ENCODE measurements at places on chromosomes 2 and 18. TPM values are rescaled to one million over a fixed set of nuclear protein-coding genes. Genes with fewer than 3 reads are reported as not detected.

GRCh38 chr18:62327977-62328376, 2.9 kb downstream of the TNFRSF11A start:
- no peak for DNase-seq

DNA sequence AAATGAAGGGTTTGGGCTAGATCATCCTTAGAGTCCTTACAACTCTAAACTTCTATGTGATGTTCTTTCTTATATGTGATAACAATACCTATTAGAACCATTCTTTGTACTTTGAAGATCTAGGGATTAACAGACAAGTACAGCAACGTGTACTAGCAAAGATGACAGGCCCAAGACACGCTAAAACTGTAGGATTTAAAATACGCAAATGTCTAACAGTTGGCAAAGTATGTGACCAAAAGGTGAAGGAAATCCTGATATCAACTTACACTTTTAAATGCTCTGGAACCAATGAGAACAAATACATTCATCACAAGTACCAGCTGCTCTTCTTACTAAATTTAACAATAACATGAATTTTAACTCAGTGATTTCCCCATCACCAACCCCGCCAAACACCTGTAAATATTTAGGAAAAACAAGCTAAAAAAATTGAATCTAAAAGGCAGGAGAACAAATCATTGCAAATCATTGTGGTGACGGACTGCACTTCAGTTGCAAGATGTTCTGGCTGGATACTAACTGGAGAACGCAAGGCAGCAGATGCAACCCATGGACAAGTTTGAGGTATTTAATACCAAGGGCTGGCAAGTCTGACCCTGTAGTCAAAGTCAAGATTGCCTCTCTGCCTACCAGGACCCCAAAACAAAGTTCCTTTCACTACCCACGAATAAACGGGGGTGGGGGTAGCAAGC, 1.4 kb downstream of the ANKRD44 start:
- no peak for DNase-seq

ALLC gene
- 0.09 TPM for total RNA-seq

DNA sequence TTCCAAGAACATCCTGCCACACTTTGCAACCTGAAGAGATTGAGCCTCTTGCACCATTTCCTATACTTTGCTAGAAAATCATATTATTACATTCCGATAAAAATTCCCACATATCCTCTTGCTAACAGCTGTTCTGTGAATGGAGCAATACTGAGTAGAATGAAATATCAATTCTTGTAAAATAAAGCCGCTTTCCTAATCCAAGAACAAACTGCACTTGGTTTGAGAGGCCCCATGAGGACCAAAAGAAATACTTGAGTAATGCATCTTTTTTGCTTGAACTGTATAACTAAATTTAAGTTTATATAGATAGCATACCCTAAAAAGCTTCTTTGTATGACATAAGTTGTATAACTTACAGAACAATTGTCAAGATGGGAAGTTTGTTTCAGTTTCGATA, 632.4 kb upstream of the SLC8A1 start:
- DNase-seq, result peak; percentile 86

TMEM178A gene
- 5.7 TPM for total RNA-seq

DNA sequence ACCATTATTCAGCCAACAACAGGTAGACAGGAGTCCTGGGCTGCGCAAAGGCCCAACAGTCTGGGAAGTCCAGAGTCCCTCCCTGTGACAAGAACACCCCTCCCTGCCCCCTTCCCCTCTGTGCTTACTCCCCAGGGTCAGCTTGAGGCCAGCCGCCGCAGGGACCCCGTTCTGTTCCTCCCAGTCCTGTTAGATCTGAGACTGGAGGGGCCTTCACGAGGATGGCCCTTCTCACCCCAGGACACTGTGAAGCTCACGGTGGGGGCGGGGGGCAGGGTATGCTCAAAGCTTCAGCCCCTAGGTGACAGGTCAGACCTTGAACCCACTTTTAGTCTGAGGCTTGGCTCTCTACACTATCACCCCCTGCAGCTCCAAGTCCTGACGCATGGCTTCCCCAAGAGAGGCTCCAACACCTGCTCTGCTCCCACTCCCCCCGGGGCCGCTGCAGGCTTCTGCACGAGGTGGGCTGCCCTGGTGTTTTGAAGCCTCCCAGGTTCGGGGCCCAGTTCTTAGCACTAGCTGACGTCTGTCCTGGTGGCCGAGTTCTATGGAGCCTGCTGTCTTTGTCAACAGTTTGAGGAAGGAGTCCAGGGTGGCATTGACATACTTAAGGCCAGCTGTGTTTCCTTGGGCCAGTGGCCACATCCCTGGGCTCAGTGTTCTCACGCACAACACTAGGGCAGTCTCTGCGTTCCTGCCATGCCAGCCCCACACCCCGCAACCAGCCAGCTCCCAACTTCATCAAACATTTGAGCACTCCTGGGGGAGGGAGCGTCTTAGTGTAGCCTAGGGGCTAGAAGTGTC, 37.2 kb upstream of the HPCAL1 start:
- DNase-seq, result no peak

GRCh38 chr18:48800876-48801727, 149.7 kb downstream of the SMAD7 start:
- no peak for DNase-seq

NOSTRIN gene
- total RNA-seq, result 9.2 TPM

DNA sequence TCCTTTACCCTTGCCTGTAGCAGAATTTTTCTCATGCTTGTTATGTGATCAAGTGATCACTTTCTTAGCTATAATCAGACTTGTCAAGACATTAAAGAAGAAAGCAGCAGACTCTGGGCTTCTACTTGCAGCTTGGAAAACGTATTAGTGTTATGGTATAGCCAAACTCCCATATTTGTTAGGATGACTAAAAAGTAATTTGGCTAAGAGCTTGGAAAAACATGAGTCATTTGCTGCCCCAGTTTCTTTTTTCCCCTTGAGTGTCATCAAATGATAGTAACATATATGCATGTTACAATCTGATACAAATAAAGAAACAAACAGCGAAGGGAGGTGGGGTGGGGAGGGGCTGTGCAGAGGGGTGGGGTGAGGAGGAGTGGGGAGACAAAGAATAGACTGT, 155.5 kb downstream of the IKZF2 start:
- peak; percentile 11 for DNase-seq

DNA sequence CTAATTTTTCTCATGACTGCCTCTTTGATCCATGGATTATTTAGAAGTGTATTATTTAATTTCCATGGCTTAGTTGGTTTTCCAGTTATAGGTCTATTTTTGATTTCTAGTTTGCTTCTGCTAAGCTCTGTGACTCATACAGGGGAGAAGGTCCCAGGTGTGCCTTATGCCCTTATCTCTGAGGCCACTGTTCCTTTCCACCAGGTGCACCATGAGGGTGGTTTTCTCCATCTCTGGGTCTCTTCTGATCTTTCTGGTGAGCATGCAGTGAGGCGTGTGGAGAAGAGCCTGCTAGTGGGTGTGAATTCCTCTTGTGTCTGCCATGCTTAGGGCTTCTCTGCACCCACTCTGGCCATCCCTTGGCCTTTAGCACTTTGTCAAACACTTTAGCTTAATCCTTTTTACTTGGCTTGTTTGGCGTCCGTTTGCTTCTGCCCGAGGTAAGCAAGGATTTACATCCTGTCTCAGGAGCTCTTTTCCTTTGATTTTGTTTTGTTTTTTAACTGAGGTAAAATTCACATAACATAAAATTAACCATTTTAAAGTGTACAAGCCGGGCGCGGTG, 129.8 kb upstream of the ARL4C start:
- no peak for DNase-seq

DNA sequence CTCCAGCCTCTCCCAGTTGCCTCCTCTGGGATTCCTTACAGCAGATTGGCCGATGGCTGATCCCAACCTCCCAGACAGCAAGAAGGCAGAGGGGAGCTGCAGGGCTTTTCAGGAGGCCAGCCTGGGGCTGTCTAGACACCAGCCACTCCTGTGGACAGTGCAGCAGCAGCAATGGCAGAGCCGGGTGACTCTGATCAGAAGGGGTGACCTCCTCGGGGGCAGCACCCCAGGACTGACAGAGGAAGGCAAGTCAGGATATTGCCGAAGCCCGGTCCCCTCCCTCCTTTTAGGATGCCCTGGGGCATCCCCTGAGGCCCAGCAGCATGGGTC, 84.5 kb downstream of the INHBB start:
- no peak for DNase-seq

DNA sequence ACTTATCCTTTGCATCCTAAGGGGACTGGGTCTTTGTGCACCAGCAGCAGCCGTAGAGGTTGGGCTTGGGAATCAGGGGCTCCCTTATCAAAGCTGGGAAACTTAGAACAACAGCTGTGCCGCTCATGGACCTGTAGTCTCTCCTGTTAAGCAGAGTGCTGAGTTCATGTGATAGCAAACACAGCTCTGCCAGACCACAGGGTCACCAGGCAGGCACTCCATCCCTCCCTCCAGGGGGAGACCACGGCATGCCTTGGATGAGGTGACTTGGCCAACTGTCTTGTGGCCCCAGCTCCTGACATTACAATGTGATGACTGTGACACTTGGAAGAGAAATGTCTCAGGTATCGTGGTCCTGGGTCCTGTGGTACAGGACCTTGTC, 60.0 kb downstream of the DGKD start:
- DNase-seq, result peak; percentile 43

- no peak for DNase-seq
Measured at GRCh38 chr2:239647052-239647819, 246.4 kb upstream of the HDAC4 start.

PPIG gene
- total RNA-seq, result 35.2 TPM

- no peak for DNase-seq
Measured at GRCh38 chr18:32760391-32760790, 12.4 kb downstream of the KLHL14 start.

HOXD9 gene
- 0.75 TPM for total RNA-seq

GLI2 gene
- total RNA-seq, result 6.2 TPM

ALK gene
- total RNA-seq, result 0.04 TPM

GRCh38 chr2:196322973-196323810, 151.8 kb upstream of the STK17B start:
- DNase-seq, result no peak

DNA sequence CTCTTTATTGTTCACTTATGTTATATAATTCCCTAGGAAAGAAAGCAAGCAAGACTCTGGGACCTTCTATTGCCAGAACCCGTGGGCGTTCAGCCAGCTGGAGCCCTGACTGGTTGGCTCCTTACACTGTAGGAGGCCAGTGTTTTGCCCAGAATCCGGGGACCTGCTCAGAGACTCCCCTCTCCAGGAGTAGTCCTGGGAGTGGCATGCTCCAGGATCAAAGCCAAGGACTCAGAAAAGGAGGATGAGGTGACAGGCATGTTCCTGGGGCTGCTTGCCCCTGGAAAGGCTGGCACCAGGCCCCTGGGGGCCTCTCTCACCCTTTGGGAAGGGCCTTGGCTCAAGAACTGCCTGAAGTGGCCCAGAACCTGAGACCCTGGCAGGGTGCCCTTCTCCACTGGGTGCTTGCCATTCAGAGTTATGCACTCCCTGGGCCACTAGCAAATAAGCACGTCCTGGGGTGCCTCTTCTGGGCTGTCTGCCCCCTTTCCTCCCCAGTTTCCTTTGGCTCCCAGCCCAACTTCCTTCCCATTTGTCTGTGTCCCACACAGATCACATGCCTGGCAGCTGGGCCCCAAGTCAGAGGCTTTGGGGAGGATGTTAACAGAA, 19.6 kb upstream of the KIF3C start:
- DNase-seq, result peak; percentile 87

GRCh38 chr2:109601783-109602182, 12.0 kb downstream of the SEPTIN10 start:
- DNase-seq, result peak; percentile 49

GALNT3 gene
- total RNA-seq, result 0.49 TPM

- DNase-seq, result peak; percentile 85
Measured at GRCh38 chr2:191245869-191246531, 796 bp downstream of the MYO1B start.

- no peak for DNase-seq
Measured at GRCh38 chr2:98777076-98777475, 46.1 kb upstream of the MGAT4A start.

- DNase-seq, result no peak
Measured at GRCh38 chr2:236579048-236579745, 9.6 kb downstream of the ACKR3 start.

DNA sequence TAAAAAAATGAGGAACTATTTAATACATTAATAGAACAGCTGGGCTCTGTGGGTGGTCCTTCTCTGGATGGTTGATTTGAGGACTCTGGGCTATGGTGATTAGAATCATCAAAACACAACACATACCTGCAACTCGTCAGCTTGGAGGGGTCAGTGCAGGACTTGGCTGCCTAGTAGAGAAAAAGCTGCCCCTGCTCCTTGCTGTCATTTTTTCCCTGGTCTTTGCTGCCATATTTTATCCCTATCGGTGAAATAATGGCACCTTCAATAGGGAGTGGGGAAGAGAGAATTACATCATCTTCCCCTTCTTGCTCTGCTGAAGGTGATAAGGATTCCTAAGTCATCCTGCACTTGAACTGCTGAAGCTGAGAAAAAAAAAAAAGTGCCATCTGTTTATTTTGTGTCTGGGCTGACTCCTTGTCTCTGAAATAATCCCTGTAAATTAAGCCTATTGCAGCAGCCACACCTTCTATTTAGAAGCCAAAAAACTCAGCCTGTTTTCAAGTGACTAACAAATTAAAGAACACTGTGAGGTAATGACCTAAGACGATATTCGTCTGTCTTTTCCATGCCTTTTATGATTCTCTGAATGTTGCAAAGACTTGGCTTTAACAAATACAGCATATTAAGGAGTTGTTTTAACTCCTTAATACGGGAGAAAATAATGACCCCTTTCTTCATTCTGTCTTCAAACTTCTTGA, 89.3 kb downstream of the ACVR1 start:
- DNase-seq, result no peak

DNA sequence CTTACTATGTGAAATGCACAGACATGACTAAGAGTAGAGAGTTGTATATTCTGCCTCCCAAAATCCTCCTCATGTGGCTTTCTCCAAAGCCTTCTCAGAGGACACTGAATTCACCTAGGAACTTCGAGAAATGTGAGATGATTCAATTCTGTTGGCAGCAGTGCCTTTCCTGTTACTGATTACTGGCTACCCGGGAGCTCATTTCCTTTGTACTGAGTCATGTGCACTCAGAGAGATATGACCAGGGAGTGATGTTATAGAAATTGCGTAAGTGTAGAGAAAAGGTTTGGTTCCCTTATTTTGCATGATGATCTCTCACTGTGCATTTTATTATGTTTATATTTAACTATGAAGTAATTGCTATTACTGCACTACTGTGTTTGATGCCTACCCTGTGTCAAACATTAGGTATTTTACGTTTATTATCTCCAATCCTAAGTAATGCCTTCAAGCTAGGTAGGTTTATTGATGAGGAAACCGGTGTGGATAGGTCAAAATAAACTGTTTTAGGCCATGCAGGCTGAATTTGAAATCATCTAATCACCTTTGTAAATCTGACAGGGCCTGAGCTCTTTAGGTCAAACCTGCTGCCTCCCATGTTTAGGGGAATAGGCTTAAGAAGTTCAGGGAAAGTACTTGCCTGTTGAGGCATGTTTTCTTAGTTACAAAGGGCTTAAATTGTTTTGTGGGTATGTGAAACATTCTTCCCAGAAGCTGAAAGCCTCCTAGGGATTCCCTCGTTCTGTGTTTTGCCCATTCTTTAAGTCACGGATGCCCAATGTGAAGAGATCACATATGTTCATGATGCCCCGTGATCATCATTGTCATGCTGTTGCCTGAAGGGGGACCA, 86.8 kb downstream of the FMNL2 start:
- peak; percentile 80 for DNase-seq

GRCh38 chr2:236128321-236128720, 39.9 kb downstream of the GBX2 start:
- no peak for DNase-seq

GRCh38 chr2:149049142-149049541, 10.6 kb downstream of the LYPD6B start:
- no peak for DNase-seq
